Activated naive CD8-positive, alpha-beta T cell treated with anti-CD3 and anti-CD28 coated beads, Interleukin-2, amount 50 U/mL, for 16 hours (primary cell): ENCODE measurements at places on chromosomes 4 and X.

GRCh38 chr4:620851-621261 is 4.5 kb upstream of the PDE6B start:
- DNase-seq, result no peak

GRCh38 chr4:8315435-8316250 is 46.1 kb downstream of the HTRA3 start:
- no peak for DNase-seq

DNA sequence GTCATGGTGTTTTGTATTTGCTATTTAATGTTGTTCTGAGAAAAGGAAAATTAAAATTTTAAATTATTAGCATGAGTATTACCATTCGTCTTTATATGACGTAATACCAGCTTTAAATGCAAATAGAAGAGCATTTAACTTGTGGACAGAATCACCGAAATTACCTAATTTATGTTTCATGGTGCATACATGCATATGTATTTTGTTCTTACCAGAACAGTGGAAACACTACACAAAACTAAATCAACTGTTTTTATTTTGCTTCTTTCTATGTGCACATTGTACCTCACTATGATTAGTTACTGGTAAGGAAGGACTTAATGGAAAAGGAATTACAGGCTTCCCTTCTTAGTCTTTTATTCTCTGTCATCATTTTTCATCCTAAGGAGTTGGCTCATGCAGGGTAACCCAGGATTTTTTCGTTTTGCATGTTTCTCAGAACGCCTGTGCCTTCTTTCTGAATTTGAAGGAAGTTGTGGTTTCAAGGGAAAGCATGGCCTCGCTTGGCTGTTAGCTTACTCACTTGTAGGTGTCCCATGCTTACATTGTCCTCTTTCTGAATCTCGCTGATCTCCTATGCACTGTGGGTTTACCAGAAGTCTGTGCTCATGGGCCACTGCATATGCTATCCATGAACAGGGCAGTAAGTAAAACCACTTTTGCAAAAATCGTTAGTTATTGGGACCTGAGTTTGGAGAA is 300.0 kb upstream of the PUDP start:
- DNase-seq, result no peak

DNA sequence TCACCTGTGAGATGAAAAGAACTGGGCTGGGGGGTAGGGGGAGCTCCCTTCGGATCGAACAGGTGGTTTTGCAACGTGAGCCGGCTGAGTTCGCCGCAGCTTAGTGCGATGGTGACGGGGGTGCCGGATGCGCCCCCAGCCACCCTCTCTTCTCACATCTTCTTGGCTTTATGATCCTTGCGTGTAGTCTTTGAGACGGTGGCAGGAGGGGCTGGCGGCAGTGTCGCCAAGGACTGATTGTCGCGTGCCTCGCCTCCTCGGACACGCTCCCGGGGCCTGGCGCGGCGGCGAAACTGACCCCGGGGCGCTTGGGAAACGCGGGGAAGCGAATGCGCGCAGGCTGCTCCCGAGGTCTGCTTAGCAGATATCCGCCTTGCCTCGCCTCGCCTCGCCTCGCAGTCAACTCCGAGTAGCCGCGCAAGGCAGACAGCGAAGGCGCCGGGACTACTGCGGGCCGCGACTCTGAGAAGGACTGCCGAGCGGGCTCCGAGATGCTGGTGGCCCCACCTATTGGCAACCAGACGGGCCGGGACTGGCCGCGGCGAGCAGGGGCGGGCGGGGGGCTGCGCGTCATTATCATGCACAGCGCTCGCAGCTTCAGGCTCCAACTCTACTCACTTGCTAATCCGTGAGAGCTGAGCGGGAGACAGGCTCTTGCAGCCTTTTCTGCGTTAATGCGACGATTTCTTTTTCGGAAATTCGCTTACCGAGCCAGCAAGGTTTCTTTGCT is 1.5 kb downstream of the GRID2 start:
- DNase-seq, result no peak

- no peak for DNase-seq
These were observed 78.2 kb downstream of the SH3BGRL start for GRCh38 chrX:81280148-81280547.

- no peak for DNase-seq
These were observed 2.9 kb upstream of the MND1 start for GRCh38 chr4:153341575-153342090.

DNA sequence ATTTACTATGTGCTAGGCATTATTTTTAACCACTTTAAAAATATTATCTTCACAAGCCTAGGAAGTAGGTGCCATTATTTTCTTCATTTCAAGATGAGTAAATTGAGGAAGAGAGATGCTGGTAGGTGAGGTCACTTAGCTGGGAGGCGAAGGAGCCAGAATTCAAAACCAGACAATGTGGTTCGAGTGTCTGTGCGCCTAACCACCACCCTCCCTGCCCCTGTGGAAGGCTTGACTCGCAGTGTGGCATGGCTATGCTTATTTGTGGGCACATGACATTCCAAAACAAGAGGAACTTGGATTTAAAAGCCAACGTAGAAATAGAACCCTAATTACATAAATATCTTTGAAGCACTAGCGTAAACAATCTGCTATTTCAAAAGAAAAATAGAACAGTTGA is 226.6 kb upstream of the PITX2 start:
- no peak for DNase-seq

DNA sequence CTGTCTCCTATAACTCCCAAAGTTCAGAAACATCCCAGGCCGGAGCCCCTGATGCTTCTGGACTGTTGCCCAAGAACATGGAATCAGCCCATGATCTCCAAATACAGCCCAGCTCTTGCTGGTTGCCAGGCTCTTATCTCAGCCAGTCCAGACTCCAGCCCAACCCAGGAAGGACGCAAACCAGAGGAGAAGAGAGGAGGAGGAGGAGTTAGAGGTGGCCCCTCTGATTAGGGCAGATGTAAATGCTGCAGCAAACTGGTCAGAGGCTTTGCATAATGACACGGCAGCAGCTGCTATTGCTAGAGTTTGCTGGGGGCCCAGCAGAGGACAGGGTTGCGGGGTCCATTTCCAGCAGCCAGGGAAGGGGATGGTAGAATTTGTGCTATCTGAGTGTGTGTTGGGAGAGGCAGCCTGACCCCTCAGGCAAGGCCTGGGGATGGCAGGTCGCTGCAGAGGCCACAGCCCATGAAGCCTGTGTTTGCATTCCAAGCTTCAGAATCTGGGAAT is 4.2 kb upstream of the OTUD5 start:
- no peak for DNase-seq

GRCh38 chr4:188008377-188008776 is 12.8 kb downstream of the ZFP42 start:
- no peak for DNase-seq

DNA sequence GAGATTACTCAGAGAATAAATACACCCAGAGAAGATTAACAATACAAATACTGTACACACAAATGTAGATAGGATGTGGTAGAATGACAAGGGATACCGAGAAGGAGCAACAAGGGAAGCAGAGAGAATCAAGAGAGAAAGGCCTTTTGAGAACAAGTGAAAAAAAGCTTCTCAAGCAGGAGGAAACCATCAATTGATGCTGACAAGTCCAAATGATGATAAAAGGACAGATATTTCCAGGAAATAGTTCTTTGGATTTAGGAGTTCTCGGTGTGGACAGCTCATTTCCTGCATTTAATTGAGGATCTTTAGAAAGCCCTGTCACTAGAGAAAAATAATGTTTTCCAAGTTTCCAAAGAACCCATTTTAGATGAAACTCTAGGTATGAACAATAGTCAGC is 48.1 kb downstream of the NPY5R start:
- DNase-seq, result no peak

DNA sequence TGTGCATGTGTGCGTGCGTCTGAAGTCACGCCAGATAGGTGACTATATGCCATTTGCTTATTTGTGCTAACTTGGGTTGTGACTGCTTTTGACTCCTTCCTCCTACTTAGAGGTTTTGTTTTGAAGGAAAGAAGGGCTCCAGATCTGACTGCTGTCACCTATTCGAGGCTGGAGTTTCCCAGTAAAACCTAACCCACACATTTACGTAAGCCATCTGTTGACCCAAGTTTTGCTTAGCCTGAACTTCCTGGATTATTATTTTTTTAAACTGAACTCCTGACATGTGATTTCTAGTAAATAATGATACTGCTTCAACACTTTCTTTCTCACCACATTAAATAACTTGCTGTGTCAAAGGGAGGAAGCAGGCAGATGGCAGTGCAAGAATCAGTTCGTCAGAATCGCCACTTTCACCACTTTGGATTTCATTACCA is 41.5 kb downstream of the DTHD1 start:
- DNase-seq, result no peak

- DNase-seq, result no peak
These were observed 144.4 kb downstream of the PCDH18 start for GRCh38 chr4:137387924-137388323.

DNA sequence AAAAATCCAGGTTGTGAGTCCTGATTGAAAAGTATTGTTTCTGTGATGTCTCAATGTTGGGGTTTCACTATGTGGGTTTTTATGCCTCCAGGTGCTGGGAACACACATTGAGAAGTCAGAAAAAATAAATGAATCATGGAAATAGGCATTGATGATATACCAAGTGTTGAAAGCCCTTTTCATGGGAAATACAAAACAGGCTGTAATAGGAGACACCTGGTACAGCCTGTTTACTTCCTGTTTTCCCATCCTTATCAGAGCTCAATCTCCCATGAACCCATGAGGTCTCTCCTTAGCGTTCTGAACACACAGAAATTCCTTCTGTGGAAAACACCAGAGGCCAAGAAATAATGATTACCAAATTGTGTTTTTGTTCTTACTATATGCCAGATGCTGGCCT is 106.3 kb upstream of the BOD1L1 start:
- DNase-seq, result no peak

DNA sequence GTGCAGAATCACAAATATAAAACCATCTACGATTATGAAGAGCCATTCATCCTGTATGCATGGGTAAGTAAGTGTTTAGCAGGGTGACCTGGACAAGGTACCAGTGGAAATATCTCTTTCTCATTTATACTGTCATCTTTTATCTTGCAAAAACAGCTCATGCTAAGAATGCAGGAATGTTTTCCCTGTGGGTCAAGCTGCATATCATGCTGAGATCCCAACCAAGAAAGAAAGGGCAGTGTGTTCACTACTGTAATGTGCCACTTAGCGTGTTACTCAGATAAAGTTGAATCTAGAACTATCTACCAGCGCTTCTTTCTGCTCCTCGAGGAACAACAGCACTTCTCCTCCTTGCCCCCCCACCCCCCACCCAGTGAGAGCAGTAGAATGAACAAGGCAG is 212.7 kb upstream of the TBL1X start:
- no peak for DNase-seq

DNA sequence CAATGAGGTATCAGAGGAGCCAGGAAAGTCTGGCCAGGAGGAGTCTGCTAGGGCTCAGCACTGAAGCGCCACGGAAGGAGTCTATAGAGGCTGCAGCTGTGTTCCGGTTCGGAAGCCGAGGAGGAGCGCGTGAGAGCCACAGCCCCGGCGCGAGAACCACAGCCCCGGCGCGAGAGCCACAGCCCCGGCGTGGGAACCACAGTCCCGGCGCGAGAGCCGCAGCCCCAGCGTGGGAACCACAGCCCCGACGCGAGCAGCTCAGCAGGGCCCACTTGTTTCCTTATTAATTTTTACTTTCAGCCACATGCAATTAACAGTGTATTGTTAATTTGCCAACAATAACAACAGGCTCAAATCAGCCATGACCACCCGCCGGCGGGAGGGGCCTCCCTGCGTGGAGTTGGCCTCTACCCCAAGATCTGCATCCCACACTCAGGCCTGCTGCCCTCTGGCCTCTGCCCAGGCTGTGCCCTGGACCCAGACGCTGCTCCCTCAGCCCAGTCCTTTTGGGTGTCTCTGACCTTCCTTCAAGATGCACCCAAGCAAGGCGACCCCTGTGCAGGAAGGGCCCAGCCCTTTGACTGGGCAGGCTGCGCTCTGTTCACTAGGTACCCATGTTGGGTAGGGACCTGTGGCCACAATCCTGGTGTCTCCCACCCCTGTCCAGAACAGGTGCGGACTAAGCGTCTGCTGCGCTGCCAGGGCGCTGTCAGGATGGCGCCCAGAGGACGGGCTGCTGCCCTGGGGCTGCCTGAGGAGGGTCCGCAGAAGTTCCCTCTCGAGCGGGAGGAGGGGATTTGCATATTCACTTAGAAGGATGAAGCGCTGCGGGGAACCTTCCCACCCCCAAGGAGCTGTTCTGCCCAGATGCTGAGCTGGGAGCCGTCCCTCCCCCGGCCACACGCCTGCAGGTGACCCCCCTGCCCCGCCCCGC is 113.8 kb downstream of the ADRA2C start:
- no peak for DNase-seq

DNA sequence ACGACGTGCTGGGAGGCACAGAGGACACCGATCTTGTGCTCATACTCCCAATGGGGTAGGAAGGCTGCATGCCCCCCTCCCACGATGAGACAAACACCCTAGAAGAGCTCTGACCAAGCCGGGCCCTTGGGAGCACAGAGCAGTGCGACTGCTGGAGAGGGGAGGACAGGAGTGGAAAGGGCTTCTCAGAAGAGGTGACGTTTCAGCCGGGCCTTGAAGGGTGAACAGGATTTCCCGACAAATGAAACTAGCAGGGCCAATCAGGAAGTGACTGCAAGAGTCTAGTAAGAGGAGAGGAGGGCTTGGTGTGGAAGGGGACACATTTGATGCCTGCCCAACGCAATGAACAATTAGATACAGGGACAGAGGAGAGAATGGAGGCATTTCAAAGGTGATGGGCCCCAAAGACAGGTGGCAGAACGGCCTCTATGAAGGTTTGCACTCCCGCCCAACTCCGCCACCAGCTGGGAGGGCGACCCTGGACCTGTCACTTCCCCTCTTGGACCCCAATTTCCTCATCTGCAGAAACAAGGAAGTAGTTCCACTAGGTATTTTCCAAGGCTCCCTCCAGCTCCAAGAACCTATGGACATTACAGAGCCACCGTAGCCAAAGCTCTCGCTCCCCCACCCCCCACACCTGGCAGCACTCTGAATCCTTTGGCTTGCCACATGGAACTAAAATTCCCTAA is 3.9 kb downstream of the HCFC1 start:
- no peak for DNase-seq
